Right kidney (tissue), 9 donors: ENCODE measurements at places on chromosomes 4 and X.
A peak's percentile ranks its signal among the peaks of the same experiment; 100 is the strongest.

- no peak for DNase-seq
Measured at GRCh38 chr4:109303140-109303496, 660 bp upstream of the COL25A1 start.

GRCh38 chr4:5976431-5976830 lies 41.8 kb downstream of the C4orf50 start:
- no peak for DNase-seq

- DNase-seq, result no peak
Measured at GRCh38 chr4:20761826-20762225, 61.6 kb downstream of the PACRGL start.

DNA sequence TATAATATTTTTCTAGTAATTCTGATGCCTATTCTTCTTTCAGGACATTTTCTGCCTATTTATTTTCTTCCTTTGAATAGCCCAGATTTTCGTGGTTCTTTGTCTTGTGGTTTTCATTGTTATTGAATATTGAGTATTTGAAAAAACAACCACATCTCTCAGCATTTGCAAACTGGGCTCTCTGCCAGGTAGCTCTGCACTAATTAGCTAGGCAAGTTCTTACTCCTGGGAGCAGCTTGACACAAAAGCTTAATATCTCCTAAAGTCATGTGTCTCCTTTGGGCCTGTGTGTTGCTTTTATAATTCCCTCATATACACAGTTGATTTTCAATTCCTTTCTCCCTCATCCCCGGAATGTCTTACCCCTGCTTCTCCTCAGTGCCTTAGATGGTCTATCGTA lies 413.5 kb upstream of the GRIA3 start:
- no peak for DNase-seq

DNA sequence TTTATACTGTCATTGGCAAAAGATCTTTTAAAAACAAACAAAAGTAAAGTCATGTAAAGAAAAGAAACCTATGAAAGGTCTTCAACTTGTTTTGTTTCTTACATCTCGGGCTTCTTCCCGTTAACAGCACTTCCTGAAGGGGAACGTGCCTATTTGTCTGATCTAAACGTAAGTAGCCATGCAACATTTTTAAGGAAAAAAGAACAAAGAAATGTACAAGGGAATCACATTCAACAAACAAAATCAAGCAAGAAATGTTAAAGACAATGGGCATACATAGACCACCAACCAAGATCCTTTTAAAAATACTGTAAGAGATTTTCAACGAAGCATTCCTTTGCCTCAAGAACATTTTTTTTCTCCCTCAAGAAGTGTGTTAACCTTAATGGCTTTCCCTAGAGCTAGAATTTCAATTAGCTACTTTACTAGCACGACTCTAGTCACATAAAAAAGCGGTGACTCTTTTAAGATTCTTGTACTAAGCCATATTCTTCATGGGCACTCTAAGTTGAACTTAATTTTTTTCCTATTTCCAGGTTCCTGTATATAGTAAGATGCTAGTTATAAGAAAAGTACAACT lies 112.0 kb upstream of the TTC29 start:
- DNase-seq, result peak; percentile 51

GRCh38 chr4:14841801-14842768 lies 160.2 kb upstream of the CPEB2 start:
- no peak for DNase-seq

GRCh38 chrX:154458116-154458953 lies at the start of gene PLXNA3:
Gene PLXNA3 (plus strand): TSS chrX:154458281. CDS start chrX:154460184, 1,903 bp downstream.
- peak; percentile 47 for DNase-seq

DNA sequence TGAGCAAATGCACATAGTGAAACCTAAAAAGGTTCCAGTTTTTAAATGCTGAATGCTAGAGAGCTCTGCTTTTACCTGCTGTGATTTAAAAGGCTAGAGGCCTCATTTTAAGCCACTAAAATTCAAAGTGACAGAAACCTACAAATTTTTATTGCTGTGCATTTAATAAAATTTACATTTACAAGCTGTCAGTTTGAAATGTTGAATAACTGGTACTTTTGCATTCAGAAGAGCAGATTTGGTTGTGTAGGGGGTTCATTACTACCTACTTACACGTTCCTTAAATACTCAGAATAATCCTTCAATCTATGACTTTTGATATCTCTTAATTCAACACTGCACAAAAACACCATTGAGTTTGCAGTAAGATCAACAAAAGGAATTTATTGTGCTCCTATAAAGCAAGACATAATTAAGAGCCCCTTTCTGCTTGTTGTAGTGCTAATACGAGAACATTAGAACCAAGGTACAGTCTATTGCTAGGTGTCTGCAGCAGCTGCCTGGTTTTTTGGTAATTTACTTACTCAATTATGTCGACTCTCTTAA lies 27.9 kb downstream of the NKX3-2 start:
- no peak for DNase-seq

DNA sequence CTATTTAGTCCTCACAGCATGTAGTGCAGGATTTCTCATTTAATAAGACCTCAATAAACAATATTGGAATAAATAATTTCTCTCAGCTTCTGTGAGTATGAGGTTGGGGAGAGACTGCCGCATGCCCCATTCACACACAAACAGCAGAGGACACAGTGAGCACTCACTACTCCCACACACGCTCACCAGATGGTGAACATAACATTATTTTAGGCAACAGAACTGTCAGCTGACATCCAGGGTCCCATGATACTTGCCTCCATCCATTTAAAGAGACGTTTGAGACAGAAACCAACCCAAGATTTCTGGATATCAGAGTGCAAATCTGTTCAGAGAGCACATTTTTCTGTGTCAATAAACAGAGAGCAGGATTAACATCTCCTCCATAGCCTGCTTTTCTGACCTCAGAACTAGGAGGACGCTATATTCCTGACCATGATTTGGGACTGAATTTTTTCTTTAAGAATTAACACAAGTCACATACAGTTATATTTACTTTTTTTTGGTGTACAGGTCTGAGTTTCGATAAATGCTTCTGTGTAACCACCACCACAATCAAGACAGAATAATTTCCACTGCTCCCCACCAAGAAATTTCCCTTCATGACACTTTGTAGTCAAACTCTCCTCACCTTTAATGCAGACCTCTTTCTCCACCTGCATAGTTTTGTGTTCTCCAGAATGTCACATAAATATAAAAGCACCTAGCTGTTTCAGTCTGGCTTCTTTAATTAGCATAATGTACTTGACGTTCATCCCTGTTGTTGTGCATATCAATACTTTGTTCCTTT lies 16.7 kb downstream of the GPRIN3 start:
- DNase-seq, result no peak
